ENCODE measurements at places on chromosomes 7 and 10.

DNA sequence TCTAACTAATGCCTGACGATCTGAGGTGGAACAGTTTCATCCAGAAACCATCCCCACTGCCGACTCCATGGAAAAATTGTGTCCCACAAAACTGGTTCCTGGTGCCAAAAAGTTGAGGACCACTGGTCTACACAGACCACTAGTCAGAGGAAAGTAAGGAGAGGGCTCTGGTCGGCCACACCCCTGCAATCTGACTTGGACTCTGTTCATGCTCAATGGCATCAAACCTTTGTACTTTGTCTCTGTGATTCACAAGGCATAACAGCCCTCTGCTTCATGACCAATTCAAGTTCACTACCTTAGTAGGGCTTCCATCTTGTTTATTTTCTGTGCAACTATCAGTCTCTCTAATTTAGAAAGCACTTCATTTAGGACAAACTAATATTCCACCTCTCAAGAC is 1.8 kb downstream of the TUBAL3 start:
- no peak for DNase-seq

GRCh38 chr7:87151729-87152111 is 533 bp upstream of the DMTF1 start:
- DNase-seq = no peak

DNA sequence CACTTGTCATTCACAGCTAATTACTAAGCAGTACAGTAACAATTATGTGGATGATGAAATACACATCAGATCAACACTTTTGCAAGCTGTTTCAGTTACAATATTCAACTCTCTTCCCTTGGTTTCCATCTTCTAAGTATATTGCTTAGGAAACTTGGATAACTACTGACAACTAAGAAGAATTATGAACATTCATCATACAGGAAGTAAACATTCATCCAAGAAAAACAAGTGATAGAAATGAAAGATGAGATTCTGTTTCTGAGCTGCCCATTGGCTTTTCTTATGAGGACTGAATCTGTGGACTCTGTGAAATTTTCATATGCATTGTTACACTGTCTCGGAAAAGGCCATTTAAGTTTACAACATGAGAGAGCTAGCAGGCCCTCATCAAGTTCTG is 240.2 kb downstream of the PRKG1 start:
- DNase-seq = no peak

- no peak for DNase-seq
These were observed 1246.6 kb upstream of the LRRN3 start for GRCh38 chr7:109844362-109844761.

- DNase-seq = no peak
These were observed 18.3 kb downstream of the WDR91 start for GRCh38 chr7:135192914-135193536.

- DNase-seq = no peak
These were observed 60.0 kb downstream of the PIK3AP1 start for GRCh38 chr10:96660297-96660696.

- no peak for DNase-seq
These were observed 974.6 kb upstream of the CELF2 start for GRCh38 chr10:10043083-10043482.

DNA sequence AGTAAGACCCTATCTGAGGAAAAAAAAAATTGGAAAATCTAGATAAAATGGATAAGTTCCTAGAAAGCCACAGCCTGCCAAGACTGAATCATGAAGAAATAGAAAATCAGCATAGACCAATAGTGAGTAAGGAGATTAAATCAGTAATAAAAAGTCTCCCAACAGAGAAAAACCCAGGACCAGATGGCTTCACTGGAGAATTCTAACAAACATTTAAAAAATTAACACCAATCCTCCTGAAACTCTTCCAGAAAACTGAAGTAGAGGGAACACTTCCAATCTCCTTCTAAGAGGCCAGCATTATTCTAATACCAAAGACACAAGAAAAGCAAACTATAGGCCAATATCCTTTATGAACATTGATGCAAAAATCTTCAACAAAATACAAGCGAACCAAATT is 8.8 kb upstream of the LIMK1 start:
- no peak for DNase-seq

- no peak for DNase-seq
These were observed 3.4 kb upstream of the LARP4B start for GRCh38 chr10:934746-935406.

DNA sequence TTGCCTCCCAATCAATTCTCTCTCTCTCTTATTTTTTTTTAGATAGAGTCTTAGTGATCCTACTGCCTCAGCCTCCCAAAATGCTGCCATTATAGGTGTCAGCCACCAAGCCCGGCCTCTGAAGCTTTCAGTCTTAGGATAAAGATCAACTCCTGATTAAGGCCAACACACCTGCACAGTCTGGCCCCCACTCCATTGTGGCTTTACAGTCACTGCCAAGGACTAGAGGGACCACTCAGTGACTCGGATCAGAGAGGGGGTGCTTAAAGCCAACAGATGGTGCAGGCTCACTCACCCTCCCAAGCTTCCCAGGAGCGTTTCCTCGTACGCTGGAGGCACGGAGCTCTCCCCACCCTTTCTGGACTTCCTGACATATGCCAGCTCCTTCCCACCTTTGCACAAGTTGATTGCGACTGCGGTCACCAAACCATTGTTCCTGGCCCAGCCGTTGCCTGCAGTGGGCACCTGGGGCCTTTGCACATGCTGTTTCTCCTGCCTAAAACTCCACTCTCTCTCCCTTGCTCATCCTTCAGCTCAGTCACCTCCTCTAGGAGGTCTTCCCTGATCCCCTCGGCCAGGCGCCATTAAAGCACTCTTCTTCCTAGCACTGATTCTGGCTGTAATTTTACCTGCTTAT is 1.7 kb upstream of the CDH23 start:
- DNase-seq = no peak

GRCh38 chr10:132570771-132571649 is 33.4 kb downstream of the INPP5A start:
- DNase-seq = no peak

DNA sequence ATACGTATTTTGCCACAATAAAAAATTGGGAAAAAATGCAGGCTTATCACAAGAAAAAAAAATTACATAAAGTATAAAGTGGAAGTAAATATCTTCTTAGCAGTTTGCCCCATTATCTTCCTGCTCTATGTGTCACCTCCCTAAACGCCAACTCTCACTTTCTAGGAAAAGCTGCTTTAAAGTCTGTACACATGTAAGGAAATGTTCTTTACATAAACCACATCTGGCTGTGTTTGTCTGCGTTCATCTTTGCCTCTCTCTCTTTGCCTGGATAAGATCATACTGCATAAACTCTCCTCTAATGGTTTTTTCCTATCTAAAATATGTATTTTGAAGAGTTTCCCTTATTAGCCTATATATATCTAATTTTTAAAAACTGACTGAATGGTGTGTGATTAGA is 23.0 kb upstream of the UMAD1 start:
- DNase-seq = no peak

- no peak for DNase-seq
These were observed 494.3 kb upstream of the AUTS2 start for GRCh38 chr7:69104023-69104422.

DNA sequence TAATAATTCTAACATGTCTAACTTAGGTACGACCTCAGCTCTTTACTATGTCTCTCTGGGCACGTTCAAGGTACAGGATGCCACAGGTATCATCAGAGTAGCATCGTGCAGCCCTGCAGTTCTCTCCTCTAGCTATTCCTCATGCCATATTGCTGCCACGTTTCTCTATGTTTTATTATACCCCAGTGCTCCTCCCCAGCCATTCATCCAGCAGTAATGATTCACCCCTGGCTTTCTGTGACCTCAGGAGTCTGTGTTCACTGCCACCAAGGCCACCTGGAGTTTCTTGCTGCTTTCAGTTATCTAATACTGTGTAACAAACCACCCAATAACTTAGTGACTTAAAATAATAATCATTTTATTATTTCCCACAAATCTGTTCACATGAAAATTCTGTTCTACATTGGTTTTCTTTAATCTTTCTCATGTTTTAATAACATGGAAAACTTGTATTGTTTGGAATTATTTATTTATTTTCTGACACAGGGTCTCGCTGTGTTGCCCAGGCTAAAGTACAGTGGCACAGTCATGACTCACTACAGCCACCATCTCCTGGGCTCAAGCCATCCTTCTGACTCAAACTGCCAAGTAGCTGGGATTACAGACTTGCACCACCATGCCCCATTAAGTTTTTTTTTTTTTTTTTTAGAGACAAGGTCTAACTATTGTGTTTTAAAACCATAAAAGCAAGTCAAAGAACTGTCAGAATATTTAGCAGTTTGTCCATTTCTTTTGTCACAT is 21.8 kb downstream of the REEP3 start:
- DNase-seq = no peak

DNA sequence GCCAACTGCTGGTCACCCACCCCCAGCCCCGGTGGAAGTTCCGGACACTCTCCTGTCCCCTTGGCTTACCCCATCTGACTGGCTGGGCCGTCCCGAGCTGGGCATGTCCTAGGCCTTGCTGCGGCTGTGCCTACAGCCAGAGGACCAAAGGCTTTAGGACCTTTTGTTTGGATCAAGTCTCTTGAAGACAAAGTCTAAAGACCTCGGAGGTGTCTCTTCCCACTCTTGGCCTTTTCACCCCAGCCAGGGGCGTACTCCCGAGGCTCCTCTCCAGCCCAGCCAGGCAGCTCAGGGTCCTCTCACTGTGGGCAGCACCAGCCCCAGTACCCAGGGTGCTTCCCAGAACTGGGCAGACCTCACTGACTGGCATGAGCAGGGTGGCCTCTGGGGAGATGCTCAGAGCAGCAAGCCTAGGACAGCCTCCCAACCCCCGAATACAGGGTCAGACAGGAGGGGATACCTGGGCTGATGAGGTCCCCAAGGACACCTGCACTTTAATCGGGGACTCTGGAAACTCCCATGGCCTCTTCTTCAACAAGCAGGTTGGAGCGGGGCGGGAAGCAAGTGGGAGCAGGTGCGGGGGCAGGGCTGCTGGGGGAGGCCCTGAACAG is 2.7 kb upstream of the PWWP2B start:
- no peak for DNase-seq

DNA sequence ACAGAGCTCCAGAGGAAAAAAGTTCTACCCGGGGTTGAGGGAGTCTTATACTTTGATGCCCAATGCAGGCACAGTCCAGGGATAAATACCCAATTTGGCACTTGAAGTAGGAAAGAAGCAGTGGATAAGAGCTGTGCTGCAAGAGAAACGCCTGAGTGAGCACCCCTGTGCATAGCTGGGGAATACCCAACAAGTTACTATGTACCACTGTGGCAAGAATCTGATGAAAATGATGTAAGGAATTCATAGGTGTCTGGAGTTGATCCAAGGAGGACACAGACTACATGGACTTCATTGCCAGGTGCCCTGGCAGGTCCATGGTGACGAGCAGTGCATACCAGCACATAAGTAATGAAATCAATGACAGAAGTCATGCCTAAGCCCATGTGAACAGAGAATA is 183.7 kb upstream of the FEZF1 start:
- DNase-seq = no peak

DNA sequence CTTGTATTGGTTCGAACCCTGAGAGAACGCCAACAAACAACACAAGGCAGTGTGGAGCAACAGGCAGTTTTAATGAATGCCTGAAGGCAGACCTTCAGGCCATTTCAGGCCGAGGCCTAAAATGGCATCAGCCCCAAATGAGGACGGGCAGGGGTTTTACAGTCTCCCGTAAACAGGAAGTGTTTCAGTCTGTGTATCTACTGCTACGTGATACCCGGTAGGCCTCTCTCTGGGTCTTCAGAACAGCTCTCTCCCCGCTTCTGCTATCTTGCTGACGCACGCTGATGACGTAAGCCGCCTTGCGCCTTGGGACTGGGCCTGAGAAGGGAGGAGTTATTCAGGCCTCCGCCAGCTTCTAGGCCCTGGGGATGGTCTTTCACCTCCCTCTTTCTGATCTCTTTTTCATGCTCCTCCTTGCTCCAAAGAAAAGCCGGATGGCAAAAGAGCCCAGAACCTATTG is 67.7 kb downstream of the ST8SIA6 start:
- DNase-seq = no peak

- no peak for DNase-seq
These were observed 132.3 kb upstream of the VSTM2A start for GRCh38 chr7:54409917-54410316.

- no peak for DNase-seq
These were observed 182.2 kb upstream of the INHBA start for GRCh38 chr7:41885078-41885477.

GRCh38 chr7:51160411-51160810 is 156.2 kb downstream of the COBL start:
- no peak for DNase-seq

GRCh38 chr10:73991203-73991883 is 6.6 kb upstream of the VCL start:
- DNase-seq = no peak

DNA sequence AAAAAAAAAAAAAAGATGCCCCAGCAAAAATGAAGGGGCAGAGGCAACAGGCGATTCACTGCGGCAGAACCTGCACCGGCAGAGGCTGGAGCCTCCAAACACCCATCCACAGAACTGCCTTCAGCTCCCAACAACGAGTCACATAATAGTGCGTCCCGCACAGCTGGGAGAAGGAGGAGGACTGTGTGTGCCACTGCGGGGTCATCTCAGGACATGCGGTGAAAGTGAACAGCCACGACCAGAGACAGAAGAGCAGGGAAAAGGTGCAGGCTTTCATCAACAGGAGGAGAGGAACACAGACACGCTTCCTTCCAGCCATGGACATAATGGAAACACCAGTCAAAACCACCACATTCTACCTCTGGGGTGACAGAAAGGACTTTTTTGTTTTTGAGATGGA is 34.1 kb downstream of the DAGLB start:
- DNase-seq = no peak

DNA sequence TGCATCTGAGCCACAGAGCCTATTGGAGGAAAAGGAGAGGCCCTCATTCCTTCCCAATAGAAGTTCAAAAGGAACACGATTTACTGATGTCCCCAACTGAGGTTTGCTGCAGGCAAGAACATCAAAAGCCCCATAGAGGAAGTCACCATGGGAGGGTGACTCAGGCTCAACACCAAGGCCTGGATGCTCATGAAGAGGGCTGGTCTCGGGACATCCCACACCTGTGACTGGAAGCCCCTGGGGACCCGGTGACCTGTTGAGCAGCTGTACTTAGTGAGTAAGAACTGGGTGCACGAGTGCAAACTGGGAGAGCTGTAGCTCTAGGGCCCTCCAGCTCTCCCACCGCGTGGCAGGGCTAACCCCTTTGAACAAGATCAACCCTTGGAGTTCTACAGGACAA is 38.0 kb downstream of the CYTH3 start:
- DNase-seq = no peak

- no peak for DNase-seq
These were observed 13.5 kb upstream of the CSGALNACT2 start for GRCh38 chr10:43124574-43125273.

GRCh38 chr10:11098666-11099065 is 81.0 kb downstream of the CELF2 start:
- DNase-seq = no peak
